ENCODE measurements at places on chromosomes 13 and 19.

- DNase-seq, result no peak
Measured at GRCh38 chr13:113506025-113506685, 15.6 kb upstream of the DCUN1D2 start.

- no peak for DNase-seq
Measured at GRCh38 chr13:79477968-79478367, 3.0 kb upstream of the NDFIP2 start.

GRCh38 chr13:32881074-32881776 lies 135.0 kb upstream of the KL start:
- no peak for DNase-seq

- DNase-seq, result no peak
Measured at GRCh38 chr13:42355491-42356183, 83.7 kb downstream of the AKAP11 start.

GRCh38 chr13:30618930-30619279 lies 1.2 kb downstream of the USPL1 start:
- DNase-seq, result no peak

Data from T-helper 17 cell (primary cell).